ENCODE measurements at places on chromosomes 6 and 20.

- peak; percentile 20 for DNase-seq
Observed at GRCh38 chr6:108118810-108119768, 44.5 kb upstream of the OSTM1 start.

GRCh38 chr6:25088513-25088912, 152.8 kb upstream of the RIPOR2 start:
- DNase-seq: no peak

GRCh38 chr20:33697129-33697528, 10.9 kb upstream of the E2F1 start:
- DNase-seq: peak; percentile 72

DNA sequence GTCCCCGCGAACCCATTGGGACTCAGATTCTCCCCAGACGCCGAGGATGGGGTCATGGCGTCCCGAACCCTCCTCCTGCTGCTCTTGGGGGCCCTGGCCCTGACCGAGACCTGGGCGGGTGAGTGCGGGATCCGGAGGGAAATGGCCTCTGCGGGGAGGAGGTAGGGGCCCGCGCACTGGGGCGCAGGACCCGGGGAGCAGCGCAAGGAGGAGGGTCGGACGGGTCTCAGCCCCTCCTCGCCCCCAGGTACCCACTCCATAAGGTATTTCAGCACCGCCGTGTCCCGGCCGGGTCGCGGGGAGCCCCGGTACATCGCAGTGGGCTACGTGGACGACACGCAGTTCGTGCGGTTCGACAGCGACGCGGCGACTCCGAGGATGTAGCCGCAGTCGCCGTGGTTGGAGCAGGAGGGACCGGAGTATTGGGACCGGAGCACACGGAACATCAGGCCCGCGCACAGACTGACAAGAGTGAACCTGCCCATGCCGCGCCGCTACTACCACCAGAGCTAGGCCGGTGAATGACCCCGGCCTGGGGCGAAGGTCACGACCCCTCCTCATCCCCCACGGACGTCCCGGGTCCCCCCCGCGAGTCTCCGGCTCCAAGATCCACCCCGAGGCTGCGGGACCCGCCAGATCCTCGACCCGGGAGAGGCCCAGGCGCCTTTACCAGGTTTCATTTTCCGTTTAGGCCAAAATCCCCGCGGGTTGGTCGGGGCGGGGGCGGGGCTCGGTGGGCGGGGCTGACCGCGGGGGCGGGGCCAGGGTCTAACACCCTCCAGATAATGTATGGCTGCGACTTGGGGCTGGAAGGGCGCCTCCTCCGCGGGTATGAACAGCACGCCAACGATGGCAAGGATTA, 15.7 kb upstream of the HLA-A start:
- peak; percentile 90 for DNase-seq

- no peak for DNase-seq
Observed at GRCh38 chr6:150835620-150836019, 29.9 kb upstream of the MTHFD1L start.

- DNase-seq: no peak
Observed at GRCh38 chr20:62979310-62979709, 26.8 kb downstream of the SLC17A9 start.

DNA sequence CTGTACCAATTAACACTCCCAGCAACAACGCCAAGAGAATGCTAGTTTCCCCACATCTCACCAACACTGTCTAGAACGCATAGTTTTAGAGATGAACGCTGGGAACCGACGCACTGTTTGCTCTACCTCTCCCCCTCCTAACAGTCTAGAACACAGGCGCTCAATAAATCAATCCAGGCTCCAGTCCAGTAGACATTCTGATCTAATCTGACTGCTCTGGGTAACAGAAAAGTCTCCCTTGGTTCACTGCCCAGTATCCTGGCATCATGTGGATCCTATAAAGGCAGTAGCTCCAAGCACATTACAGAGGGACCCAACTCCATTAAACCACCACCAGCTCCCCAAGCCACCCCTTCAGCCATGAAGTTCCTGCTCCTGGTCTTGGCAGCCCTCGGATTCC, at the start of gene DEFB132:
Gene DEFB132, plus strand, starts transcription at position 306 of the 400 bp plus-strand sequence. Its CDS starts 55 bp downstream, at position 361.
- no peak for DNase-seq

DNA sequence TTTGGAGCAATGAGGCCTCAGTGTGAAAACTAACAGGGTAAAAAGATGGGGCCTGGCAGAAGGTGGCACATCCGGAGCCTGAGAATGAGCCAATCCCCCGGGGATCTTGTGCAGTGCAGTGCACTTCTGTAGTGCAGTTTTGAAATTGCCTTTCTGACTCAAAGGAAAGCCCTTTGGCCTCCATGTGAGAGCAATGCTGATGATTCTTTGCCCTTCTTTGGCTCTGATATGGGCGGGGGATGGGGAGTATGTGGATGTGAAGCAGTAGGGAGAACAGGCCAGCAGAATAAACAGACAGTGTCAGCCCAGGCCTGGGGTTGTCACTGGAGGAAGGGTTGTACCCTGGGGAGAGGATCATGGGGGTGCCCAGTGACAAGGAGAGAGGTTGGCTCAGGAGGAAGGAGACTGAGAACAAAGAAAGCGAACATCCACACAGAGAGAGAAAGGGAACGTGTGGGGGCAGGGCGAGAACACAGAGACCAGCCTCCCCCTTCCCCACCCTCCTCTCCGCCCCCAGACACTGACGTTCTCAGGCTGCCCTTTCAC, 351.2 kb downstream of the CDC5L start:
- no peak for DNase-seq

DNA sequence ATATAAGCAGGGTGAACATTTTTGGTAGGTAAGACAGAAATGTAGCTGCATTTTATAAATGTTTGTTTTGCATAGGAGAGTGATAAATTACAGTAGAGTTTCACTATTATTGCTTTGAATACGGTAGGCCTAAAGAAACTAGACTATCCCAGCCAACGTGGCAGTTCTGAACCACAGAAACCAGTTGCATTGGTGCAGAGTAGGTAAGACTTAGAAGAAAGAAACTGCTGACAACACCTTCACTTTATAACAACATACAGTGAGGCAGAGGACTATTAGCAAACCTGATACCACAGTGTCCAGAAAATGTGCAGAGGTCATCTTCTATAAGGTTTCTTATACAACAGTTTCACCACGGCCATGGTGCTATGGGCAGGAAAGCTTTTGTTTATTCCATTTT, 566.1 kb downstream of the KIF16B start:
- no peak for DNase-seq

- DNase-seq: no peak
Observed at GRCh38 chr6:10256113-10256690, 158.7 kb downstream of the TFAP2A start.

DNA sequence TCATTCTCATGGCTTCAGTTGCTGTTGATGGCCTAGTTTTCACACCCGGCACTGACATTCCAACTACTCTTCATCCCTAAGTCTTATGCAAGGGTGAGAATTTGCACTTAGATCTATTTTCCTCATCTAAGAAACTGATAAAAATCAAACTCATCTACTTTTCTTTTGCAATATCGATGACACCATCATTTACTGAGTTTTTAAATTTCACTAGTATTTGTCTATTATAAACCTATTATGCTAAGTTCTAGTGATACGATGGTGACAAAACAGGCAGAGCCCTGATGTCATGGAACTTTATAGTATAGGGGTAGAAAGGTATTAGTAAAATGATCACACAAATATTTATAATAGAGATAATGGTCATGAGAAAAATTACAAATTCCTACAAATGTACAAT, 167.9 kb upstream of the CITED2 start:
- DNase-seq: no peak

GRCh38 chr6:162728197-162728596, 423 bp downstream of the PACRG start:
- DNase-seq: peak; percentile 37

GRCh38 chr20:16392346-16392745, 180.9 kb downstream of the KIF16B start:
- no peak for DNase-seq

DNA sequence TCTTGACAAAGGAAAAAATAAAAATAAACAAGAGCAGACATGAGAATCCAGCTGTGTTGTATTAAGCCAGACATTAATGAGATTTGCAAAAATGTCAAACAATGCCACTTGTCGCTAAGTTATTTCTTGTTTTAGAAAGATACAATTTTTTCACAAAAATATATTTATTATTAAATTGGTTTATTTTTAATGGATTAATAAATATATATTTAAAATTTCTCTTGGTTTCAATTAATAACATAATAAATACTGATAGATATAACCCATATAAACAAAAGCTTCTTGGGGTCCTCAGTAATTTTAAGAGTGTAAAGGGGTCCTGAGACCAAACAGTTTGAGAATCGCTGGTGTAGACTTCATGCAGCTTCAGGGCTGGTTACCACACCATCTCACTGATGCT, 26.1 kb downstream of the TUBB2B start:
- no peak for DNase-seq

DNA sequence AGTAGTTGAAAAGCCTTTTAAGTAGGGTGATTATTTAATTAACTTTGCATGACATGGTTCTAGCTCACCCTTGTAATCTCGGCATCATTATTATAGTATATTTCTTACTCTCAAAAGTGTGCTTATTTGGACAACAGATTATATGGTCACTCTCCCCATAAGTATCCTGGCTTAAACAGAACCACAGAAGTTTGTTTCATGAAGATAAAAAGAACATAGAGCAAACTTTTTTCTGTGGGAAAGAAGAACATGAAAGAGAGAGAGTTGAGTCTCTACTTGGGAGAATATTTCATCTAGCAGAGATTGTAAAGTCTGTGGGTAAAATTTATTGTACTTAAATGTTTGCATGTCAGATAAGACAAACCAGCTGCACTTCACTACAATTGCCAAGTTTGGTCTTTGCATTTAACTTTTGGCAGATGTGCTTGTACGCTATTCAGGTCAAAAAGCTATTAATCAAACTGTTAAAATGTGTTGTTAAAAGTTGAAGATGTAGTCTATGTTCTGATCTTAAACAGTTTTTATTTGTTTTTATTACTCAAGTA, 33.4 kb upstream of the PRIM2 start:
- no peak for DNase-seq

GRCh38 chr6:130107710-130108109, 89.3 kb downstream of the L3MBTL3 start:
- DNase-seq: no peak

- DNase-seq: no peak
Observed at GRCh38 chr6:46530896-46531295, 39.6 kb upstream of the RCAN2 start.

GRCh38 chr20:6714279-6714711, 53.2 kb upstream of the BMP2 start:
- DNase-seq: no peak

DNA sequence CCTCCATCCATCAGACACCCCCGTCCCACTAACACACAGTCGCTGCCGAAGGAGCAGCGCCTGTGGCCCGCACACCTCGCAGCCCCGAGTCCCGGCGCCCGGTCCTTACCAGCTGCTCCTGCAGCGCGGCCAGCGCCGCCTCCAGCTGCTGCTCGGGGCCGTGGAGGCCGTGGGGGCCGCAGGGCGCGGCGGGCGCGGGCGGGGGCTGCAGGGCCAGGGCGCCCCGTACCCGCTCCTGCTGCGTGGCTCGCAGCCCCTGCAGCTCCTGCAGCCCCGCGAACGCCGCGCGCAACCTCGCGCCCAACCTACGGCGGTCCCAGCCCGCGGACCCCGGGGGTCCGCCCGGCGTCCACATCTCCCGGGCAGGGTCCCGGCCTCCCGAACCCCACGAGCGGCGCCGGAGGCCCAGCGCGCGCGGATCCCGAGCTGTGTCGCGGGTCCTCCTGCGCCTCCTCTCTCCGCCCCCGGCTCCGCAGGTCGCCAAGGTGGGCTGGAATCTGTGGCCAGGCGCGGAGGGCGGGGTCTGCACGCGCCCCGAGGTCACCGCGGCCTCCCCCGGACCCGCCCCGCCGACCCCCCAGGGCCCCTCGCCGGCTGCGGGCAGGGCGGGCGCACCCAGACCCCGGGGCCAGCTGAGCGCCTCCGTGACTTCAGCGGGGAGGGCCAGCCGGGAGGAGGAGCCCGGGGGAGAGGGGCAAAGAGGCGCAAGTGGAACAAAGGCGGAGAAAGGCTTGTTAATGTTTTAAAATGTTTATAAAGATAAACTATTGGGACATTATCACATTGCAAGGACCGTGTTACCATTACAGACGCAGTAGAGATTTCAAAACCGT, at the start of gene DACT2:
Gene DACT2, minus strand, starts transcription at position 499 of the 833 bp plus-strand sequence. Its CDS starts 144 bp downstream, at position 355.
- no peak for DNase-seq

DNA sequence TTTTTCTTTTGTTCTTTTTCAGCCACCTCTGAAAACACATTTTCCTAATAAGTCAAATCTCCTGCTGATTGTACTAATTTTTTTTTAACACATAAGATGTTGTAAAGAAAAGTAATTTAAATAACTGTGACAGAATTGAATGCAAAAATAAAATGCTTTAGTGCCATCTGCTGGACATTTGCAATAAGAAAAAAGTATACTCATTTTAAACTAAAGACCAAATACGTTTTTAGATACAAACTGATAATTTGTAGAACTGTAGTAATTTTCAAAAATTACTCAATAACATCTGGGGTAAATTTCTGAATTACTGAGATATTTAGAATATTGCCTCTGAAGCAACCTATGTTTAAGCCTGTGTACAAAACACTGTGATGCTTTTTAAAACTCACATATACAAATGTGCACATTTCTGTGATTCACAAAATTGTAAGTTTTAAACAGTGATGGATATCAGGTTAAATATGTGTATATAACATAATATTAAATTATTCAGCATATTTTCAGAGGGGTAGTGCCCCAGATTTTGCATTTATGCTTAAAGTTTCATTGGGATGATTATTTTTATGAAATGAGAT, 198.7 kb downstream of the RIMS1 start:
- no peak for DNase-seq

GRCh38 chr6:53464483-53464882, 80.4 kb downstream of the GCLC start:
- DNase-seq: no peak

DNA sequence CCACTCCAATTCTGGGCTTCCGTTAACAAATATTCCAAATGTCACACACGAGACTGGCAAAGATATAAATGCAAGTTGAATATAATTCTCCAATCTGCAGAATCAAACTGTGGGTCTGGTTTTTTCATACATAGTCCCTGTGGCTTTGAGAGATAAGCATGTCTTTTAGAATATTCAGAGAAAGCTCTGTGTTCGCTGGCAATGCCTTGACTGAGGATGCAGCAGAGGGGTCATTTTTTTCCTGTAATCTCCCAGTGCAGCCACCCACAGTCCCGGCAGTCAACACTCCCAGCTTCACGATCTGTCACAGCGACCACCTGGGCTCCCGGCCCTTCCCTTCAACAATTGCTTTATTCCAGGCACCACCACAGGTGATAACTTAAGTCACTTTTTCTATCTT, 30.5 kb downstream of the MUC22 start:
- DNase-seq: no peak

DNA sequence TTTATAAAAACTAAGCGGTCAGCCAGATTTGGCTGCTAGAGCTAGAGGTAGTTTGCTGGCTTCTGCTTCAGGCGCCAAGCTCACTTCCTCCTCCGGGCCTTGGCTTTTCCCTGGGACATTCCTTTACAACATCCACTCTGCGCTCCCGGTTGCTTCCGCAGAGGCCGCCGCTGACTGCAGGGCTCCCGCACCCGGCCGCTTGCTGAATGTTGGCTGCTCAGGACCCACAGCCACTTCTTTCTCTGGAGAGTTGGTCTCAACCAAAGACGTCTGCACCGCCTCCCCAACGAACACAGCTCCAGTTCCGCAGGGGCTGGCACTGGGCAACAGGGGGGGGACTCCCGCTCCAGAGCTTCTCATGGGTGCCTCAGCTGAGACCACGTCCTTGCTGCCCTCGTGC, 282.8 kb downstream of the TFAP2C start:
- DNase-seq: no peak

Measured in femur (tissue), 1 donor.